ENCODE measurements at places on chromosomes 7 and 10.

DNA sequence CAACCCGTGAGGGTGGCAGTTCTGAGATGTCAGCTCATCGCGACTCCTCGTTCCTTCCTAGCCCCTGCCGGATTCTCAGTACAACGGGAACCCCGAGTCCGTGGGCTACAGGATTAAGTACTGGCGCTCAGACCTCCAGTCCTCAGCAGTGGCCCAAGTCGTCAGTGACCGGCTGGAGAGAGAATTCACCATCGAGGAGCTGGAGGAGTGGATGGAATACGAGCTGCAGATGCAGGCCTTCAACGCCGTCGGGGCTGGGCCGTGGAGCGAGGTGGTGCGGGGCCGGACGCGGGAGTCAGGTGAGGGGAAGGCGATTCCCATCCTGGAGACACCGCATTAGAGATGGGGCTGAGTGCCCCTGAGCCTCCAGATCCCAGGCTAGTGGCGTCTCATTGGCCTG lies 568.1 kb upstream of the FOXK1 start:
- no peak for DNase-seq

GRCh38 chr7:149873074-149873969 lies at the start of gene ATP6V0E2:
Gene ATP6V0E2, plus strand, starts transcription at chr7:149873969. Its CDS starts 97 bp downstream, at chr7:149874066.
- peak; percentile 86 for DNase-seq

DNA sequence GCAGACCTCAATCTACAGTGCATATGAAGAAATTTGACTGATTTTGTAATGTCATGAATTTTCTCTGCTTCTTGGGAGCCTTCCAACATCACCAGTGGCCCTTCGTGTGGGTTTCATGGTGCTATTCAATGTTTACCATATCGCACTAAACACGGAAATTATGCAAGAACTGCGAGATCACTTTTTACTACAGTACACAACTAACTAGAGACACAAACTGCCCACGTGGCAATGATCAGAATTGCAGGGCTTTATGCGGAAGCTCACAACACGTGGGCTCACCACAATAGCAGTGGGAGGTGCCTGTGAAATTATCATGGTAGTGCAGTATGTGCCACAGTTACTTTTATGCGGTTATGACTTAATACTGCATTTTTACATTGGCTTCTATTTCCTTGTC lies 449.7 kb upstream of the KLF6 start:
- DNase-seq = no peak

- DNase-seq = no peak
Measured at GRCh38 chr10:102608487-102608886, 35.8 kb upstream of the TRIM8 start.

- peak; percentile 42 for DNase-seq
Measured at GRCh38 chr7:100632951-100633717, 8.2 kb downstream of the TFR2 start.

DNA sequence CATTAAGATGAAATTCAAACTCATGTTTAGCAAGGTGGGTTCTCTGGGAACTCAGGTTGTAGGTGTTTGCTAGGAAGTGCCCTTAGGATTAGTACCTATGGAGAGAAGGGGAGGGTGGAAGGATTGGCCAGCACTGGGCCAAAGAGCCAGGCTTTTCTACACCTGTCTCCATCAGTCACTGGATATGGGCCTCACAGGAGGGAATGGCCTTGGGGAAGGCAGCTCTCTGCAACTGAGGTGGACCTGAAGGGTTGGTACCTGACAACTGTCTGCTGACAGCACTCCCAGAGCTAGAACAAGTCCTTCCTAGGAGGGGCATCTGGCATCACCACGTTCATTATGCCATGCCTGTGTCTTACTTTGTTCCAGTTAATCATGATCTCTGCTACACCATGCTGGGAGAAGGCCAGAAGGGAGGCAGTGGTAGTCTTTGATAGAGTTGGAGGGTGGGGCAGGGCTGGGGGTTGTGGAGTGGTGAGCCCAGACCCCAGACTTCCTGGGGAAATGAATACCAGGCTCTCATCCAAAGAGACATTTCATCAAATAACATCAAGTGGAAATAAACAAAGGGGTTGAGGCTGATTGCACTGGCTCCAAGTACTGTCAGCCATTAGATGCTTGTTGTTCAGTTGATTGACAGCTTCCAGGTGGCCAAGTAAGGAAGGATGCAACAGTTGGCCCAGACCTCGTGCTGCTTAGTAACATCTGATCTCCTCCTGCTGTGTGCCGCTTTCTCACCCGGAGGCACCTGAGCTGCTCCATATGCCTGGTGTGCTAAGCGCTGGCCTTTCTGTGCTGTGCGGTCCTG lies 70.6 kb upstream of the PIK3CG start:
- DNase-seq = no peak

DNA sequence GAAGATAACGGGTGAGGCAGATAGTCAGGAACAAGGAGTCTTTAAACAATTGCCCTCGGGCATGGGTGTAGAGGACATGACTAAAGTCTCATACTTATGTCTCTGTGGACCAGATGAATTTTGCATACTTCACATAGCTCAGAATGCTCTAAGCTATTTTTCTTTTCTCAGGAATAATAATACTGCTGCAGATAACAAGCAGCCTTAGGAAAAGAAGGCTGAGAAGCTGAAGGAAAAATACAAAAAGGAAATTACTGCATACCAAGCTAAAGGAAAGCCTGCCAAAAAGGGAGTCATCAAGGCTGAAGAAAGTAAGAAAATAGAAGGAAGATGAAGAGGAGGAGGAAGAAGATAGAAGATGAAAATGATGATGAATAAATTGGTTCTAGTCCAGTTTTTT lies 13.4 kb upstream of the ERCC6 start:
- DNase-seq = no peak

- no peak for DNase-seq
Measured at GRCh38 chr7:112505495-112505894, 24.7 kb downstream of the LSMEM1 start.

DNA sequence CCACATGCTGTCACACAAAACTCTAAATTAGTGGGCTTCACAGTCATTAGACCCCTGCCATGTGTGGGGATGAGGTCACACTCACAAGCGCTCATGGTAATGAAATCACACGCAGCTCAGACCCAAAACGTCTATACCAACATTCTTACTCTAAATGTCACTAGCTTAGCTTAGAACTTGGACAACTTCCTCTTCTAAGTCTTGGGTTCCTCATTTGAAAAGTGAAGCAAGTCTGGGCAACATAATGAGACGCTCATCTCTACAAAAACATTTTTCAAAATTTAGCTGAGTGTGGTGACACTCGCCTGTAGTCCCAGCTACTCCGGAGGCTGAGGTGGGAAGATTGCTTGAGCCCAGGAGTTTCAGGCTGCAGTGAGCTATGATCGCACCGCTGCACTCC lies 92.7 kb upstream of the MACROH2A2 start:
- DNase-seq = peak; percentile 70

DNA sequence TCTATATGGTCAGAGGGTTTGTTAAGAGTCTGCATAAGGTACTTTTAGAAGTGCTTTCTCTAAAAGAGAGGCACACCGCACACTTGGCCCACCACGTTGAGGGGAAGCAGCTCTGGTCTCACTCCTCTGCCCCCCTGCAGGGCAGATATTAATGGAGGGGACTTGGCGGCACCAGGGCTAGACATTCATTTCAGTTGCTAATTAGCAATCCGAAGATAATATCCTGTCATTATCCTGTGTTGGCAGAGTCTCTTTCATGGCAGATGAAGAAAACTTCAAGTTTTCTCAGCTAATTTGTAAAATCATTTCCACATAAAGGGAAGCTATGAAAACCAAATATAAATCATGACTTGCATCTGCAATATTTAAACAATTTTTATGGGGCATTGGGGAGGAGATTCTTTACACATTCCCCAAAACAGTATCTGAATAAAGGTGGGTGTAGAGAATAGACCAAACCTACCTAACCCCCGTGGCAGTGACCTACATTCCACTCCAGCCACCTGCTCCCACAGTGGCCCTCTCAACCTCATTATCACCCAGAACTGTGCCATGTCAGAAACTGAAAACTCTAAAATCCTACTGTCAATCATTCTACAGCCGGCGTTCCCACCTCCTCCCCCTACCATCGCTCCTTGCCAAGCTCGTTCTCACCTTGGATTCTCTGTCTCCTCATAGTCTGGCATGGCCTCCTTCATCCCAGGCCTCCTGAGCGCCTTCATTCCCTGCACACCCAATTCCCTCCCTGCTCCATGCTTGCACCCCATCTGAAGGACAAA lies 54.1 kb upstream of the STK17A start:
- DNase-seq = no peak

GRCh38 chr10:122142641-122143237 lies 128.4 kb upstream of the BTBD16 start:
- no peak for DNase-seq

DNA sequence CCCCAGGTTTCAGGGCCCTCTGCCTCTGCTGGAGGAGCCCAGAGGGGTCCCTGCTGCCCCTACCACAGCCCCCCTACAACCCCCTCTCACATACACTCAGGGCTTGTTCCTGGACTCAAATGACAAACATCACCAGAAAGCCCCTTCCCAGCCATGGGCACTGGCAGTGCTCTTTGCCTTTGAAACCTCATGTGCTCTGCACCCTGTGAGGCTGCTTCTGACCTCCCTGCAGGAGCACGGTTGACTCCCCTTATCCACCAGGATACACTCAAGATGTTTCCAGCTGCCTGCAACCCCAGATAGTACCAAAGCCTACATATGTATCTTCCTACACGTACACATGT lies 3.5 kb upstream of the ADIRF start:
- no peak for DNase-seq

DNA sequence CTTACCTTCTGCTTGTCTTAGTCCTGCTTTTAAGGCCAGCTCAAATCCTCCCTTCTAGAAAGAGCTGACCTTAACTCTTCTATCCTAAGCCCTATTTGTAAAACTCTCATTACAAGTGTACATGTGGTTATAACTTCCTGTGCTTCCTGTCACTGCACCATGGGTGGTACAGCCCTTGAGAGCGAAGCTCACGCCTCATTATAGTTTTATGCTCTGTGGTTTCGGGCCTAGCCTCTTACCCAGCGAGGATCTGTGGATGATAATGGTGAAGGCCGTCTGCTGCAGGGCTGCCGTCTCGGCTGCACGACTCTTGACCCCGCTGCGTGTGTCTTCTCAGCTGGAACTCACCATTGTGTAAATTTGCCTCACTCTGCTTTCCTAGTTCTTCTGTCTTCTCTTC lies 74.6 kb downstream of the CUL1 start:
- DNase-seq = peak; percentile 8

DNA sequence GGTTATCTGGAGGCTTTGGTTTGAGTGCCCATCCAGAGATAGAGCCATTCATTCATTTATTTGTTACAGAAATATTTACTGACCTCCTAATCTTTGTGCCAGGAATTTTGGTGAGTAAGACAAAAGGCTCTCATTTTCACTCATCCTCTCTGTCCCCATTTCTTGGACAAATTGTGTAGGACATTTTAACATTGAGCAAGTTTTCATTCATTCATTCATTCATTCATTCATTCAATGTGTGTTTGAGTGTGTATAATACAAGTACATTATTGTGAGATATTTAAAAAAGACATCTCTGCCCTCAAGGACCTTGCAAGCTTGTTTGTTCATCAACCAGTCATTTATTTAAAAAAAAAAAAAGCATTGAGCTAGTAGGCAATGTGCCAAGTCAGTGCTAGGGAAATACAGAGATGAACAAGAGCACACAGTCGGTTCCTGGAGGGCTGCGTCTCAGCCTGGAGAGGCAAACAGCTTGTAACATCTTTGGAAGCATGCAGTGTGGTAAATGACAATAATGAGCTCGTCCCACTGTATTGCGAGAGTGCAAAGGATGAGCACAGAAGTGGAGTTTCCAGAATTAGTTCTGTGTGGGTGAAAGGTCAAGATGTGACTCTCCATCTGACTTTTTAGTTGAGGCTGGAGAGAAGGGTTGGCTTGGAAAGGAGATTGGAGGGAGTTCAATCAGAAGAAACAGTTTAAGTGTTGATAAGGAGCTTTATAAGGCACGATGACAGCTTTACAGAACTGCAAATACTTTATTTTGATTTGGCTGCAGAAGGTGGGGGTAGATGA lies 50.5 kb upstream of the HBP1 start:
- DNase-seq = no peak

DNA sequence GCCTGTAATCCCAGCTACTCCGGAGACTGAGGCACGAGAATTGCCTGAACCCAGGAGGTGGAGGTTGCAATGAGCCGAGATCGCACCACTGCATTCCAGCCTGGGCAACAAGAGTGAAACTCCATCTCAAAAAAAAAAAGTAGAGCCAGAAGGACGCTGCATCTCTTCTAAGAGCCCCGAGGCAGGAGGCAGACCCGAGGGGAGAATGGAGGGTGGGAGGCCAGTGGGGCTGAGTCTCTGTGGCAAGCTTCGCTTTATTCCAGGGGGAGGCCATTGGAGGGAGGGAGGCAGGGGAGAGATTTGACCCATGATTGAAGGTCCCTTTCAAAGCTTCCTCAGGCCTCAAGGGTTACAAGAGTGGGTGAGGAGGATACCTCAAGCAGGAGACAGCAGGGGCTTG lies 18.7 kb downstream of the TTYH3 start:
- no peak for DNase-seq

DNA sequence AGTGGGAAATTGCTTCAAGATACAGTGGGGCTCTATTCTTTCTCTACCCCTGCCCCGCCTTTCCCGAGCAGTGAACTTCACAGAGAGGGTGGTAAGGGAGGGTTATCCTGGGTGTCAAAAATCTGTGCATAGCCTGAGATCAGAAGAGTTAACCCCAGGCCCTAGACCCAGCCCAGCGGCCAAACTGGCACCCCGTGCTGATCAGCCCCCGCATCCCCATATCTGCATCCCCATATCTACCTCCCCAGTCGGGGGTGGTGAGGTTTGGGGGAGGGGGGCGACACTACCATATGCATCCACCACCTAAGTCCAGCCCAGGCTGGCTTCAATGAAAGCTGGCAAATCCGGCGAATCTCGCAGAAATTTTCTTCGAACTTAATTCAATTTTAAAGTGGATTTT lies 7.0 kb upstream of the DLX6 start:
- DNase-seq = no peak

DNA sequence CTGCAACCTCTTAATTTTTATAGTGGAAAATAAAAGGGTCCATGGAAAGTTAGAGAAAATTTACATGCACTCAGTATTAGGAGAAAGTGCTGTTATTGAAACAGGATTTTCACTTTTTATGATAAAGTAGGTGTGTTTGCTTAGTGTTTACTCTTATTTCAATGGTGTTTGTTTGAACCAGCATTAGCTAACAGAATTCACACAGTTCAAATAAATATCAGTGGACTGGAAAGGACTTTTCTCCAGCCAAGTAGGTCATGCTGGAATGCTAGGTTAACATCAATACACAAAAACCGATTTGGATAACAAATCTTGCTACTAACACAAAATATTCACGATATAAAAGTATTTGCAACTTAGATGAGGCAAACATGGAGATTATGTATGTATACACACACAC lies 49.4 kb upstream of the BET1 start:
- DNase-seq = no peak

- no peak for DNase-seq
Measured at GRCh38 chr10:94677691-94678090, 5.8 kb upstream of the CYP2C18 start.

- DNase-seq = no peak
Measured at GRCh38 chr7:20790375-20790774, 3.7 kb upstream of the SP8 start.

DNA sequence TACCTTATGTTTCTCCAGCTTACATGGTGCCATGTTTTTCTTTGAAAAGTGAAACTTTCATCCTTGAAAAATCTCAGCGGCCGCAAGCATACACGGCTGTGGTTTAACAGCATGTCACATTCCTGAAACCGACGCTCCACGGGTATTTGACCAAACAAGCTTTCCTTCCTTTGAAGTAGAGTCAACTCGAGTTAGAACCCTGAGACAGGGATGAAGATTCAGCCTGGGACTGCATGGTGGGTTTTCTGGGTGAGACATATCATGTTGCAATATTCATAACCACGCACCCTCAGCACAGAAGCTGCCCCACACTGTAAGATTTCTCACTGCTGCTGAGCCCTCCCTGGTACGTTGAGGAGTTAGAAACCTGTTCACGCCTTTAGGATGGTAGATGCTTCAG lies 8.1 kb downstream of the CYP26A1 start:
- no peak for DNase-seq

All from GDM1 (cell line).